ENCODE measurements at places on chromosomes 1 and 21.

- DNase-seq = no peak
These were observed 50.7 kb downstream of the ZNF684 start for GRCh38 chr1:40582116-40582515.

DNA sequence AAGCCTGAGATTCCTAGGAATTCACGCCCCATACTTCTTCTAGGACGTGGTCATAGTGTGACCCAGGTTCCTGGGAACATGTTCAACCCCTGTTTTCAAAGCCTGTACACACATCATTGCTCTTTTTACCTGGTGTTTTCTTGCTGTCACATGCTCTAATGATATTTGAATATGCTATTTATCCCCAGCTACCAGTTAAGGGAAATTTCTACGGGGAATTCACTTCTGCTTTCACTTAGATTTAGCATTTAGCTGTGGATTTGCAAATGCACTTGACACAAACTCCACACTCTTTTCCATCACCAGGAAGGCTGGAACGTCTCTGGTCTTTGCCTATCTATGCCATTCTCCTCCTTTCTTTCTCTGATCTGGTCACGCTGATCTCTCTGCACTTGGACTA lies 11.3 kb upstream of the SAMSN1 start:
- no peak for DNase-seq

DNA sequence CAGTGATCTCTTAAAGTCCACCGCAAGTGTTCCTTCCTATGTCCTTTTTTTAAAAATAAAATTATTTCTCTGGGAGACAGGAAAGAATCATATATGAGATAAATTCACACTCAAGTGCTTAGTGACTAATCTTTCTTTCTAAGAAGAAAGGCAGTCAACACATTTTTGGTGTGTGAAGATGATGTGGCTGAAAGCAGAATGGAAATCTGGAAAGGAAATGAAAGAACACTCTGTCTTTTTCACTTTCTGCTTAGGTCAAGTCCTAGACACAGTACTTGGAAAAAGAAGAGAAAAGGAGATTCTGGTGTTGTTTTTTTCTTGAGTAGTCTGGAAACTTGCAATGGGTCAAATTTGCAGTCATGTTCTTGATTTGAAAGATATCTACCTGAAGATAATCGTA lies 45.5 kb upstream of the PRRX1 start:
- no peak for DNase-seq

DNA sequence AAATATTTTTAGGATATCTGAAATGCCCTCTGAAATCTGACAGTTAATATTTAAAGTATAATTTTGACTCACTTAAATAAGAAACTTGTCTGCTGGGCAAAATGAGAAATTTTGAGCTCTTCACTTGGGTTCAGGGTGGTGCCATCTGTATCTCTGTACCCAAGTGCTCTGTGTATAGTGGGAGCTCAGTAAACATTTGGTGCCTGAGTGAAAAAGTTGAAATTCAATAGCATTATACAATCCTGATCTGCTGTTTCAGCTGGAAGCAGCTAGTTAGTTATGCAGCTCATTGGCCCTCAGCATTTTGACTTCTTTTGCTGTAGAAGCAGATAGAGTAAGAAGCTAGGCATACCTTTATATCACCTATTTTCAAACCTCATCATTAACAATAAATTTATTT lies 73.3 kb downstream of the RPE65 start:
- DNase-seq = no peak

GRCh38 chr1:24413350-24414163 lies at the start of gene STPG1:
Gene STPG1, minus strand, starts transcription at chr1:24413782. Its CDS starts 12,394 bp downstream, at chr1:24401388.
- DNase-seq = peak; percentile 25

GRCh38 chr1:53133261-53134041 lies 9.0 kb downstream of the SLC1A7 start:
- DNase-seq = no peak

DNA sequence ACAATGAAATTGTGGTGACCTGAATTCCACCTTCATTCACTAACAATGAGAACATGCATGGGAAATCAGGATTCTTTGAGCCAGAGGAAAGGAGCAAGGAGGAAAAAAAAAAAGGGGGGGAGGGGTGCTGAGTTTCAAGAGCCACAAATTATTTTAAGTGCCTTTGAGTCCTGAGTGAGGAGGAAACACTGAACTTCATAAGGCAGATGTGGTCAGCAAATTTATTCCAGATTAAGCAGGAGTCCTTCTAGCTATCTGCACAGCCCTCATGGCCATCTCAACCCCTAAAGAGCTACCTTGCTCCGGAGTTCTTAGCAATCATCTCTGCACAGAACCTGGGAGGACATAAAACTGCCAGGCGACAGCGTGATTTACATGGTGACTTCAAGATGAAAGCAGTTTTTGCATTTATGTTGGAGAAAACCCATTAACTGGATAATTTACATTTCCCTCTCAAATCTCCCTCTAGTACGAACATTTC lies 21.7 kb downstream of the ASTN1 start:
- DNase-seq = no peak

GRCh38 chr1:27576806-27577227 lies 27.1 kb downstream of the AHDC1 start:
- DNase-seq = no peak

GRCh38 chr1:232954594-232955365 lies 4.4 kb downstream of the NTPCR start:
- no peak for DNase-seq

DNA sequence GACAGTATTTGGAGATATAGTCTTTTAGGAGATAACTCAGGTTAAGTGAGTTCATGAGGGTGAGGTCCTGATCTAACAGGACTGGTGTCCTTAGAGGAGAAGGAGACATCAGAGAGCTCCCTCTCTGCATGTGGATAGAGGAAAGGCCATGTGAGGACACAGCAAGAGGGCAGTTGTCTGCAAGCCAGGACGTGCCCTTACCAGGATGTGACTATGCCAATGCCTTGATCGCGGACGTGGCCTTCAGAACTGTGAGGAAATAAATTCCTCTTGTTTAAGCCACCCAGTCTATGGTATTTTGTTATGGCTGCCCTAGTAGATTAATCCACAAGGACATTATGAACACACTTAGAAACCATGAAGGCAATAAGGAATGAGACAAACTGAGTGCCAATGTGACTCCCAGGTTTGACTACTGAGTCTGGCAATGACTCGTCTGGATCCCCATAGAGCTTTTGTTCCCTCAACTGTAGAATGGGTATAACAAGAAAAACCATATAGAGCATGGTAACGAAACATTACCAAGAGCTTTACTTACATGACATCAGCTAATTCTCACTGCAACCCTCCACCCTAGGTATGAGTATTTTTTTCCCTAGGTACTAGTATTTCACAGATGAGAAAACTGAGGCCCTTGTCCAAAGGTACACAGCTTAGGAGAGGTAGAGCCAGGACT lies 6.5 kb downstream of the URB1 start:
- DNase-seq = no peak
